ENCODE measurements at places on chromosomes 4 and X.

- no peak for DNase-seq
Observed at GRCh38 chr4:124167602-124168001, 544.9 kb downstream of the ANKRD50 start.

DNA sequence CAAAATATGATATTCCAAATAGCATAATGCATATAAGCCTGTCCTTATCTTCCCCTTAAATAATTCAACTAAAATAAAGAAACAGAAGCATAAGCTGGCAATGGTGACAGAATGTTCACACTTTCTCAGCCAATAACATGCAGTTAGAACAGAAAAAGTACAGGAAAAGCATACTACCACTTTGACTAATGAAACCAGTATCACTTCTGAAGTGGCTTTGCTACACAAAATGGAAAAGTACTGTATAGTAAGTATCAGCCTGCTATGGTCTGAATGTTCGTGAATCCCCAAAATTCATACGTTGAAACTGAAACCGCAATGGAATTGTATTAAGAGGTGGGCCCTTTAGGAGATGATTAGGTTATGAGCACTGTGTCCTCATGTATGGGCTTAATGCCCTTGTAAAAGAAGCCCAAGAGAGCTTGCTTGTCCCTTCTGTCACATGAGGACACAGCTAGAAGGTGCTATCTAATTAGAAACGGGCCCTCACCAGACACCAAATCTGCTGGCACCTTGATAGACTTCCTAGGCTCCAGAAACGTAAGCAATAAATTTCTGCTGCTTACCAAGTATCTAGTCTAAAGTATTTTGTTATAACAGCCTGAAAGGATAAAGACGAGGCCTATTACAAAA, 102.6 kb downstream of the PRDM5 start:
- no peak for DNase-seq

DNA sequence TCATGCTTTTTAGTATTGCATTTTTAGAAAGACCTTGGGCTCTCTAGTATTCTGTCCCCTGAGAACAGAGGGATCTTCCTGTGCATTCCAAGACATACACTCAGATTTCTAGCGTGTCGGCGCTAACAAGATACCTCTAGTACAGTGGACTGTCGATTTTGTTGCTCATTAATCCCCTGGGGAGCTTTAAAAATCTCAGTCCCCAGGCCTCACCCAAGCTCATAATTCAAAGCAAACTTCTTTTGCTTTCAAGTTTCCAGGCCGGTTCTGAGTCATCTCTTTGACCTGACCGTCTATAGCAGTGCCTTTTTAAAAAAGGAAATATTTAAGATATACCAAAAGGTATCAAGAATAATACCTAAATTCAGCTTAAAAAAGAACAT, 137.0 kb downstream of the AMMECR1 start:
- no peak for DNase-seq

GRCh38 chrX:68090266-68090665, 343.0 kb downstream of the OPHN1 start:
- no peak for DNase-seq

GRCh38 chrX:17527922-17528321, 152.9 kb downstream of the NHS start:
- DNase-seq = no peak

DNA sequence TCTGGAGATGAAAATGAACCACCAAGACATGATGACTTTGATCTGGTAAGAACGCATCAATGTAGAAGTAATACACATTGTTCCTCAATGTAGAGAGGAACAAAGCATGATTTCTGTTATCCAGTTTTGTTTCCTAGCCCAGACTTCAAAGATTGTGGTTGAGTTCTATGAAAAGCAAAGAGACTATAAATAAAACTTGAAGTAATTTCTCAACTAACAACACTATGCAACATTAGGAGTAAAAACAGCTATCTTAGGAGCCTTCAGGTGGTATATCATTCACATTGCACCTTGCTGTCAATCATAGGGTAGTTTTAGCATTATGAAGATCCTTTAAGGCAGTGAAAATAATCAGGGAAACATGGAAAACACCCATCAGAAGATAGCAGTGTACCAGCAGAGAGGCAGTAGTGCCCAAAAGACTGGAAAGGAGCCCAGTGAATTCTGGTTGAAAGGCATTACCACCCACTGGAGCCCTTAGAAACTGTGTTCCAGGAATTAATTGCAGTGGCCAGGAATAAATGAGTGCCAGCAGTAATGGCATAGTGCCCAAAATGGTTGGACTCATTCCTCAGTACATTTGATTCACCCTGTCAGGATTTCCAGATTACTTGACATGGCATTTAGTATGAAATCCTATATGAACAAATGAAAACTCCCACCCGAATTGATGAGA, 300.7 kb upstream of the CXXC4 start:
- DNase-seq = no peak
